ENCODE measurements at places on chromosomes 1 and 21.

- no peak for DNase-seq
Observed at GRCh38 chr1:8379513-8380186, 61.7 kb downstream of the SLC45A1 start.

- peak; percentile 89 for DNase-seq
Observed at GRCh38 chr1:2415801-2416208, 3.4 kb upstream of the PEX10 start.

DNA sequence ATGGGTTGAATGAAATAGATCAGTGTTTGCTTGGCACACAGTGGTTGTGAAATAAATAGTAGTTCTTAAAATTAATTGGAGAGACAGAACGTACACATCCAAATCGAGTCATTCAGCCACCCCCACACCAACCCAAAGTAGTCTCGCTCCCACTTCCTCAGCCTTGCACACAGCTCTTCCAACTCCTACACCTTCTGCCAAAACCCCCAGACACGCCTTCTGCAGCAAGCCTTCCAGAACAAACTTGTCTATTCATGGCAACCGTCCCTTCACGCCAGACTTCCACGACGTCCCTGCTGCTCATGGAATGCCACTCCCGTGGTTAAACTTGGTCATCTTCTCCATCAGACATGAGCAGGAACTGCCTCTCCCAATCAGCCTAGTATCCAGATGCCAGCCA is 37.5 kb upstream of the RD3 start:
- DNase-seq, result no peak

GRCh38 chr1:30035522-30036228 is 687.7 kb downstream of the MATN1 start:
- no peak for DNase-seq

DNA sequence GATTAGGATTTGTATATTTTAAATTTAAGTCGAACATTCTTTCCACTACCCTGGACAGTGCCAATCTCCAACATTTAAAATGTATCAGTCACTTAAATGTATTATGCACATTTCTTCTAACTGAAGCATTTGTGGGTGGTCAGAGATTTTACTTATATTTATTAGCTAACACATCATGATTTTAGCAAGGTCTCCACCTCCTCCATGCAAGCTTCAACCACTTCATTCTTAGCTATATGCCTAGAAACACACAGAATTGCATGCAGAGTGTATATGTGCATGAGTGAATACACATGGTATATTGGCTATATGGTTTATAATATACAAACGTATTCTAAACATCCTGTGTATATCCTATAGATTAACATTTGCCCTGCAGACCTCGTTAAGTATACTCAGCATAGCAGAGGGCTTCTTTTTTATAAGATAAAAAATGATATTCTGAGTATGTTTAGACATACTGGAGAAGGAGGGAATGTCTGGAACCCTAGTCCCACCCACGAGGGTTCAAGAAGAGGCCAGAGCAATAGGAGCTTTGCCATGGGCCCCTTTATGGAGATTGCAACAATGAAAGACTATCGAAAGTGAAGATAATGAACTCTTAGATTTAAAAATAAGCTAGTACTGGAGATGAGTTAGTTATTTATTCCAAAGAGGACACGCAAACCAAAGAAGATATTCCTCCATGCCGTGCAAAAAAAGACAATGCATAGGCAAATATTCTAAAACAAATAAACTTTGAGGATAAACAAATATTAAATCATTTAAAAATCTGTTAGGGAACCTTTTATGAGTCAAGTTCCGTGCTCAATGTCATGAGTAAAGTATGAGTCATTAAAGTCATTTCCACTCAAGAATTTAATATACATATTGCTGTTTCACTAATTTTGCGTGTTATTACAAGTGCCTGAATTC is 480.4 kb downstream of the SIPA1L2 start:
- DNase-seq, result no peak

DNA sequence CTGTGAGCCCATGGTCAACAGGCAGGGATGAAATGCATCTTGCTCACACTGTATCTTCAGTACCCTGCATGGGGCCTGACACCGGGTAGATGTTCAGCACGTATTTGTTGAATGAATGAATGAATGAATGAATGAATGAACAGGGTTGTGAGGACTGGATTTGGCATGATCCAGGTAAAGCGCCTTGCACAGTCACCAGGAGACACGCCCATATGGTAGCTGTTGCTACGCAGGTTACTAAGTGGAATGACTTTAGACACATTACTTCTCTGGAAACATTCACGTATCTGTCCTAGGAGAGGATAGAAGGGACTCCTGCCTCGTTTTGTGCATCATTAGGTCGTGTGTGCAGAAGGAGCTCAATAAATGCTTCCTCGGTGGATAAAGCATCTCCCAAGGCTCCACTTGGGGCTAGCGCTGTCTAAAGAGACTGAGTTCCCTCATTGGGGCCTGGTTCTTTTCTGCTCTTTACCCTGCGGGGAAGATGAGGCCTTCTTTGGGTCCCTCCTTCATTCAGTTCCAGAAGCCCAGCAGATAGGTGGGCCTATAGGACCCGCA is 54.2 kb downstream of the NDUFS5 start:
- DNase-seq, result peak; percentile 8

DNA sequence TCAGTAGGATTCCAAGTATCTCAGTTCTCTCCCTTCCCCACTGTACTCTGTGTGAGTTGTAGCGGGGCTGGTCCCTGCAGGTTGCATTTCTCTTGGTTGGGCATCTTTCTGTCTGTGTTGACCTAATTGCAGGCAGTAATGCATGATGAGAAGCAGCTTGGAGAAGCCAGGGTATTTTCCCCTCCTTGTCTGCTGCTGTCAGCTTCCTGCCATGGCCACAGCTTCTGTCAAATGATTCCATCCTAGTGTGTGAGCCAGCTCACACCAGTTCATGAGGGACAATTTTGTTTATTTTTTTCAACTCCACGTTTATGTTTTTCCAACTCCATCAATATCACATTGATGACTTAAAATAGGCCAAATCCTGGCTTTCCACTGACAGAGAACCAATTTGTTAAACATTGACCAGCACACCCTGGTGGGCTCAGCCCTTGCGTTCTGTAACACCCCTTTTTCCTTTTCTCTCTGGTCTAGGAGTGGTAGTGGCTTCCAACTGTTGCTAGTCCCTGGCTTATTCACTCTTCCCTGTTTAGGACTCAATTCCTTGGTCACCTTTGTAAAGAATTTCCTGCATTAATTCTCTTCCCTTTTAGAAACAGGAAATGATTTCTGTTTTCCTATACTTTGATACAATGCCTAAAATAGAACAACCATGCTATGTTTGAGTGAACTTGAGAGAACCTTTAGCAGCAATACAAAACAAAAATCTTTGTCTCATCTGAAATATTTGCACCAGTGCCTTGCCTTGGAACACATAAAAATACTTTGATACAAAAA is 44.9 kb upstream of the APOBEC4 start:
- no peak for DNase-seq

DNA sequence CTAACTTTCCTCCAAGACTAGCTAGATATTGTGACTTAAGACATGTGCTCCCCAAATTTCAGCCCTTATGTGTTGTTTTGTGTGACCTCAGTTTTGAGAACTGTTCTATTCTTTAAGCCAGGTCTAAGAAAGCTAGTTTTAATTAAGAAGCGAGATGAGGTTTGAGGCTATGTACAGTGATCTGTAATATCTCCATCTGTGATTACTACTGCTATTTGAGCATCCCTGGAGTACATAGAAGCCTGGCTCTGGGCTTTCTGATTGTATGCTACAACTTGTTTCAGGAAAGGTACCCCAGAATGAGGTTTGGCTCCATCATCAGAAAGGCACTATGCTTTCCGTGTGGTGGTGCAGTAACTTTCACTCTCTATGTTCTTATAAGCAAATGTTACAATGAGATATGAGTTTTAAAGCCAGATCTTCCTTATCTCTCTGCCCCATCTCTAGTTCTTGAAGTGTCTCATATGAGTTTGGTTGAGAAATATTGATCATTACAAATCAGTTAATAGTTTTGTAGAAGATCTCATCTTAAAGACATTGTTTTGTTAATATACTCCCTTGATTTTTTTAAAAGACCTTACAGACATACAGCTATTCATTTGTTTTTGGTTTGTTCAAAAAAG is 605 bp downstream of the RGS4 start:
- no peak for DNase-seq

- DNase-seq, result peak; percentile 6
Observed at GRCh38 chr1:202288177-202288576, 53.6 kb downstream of the UBE2T start.

- DNase-seq, result peak; percentile 77
Observed at GRCh38 chr1:161198194-161198896, 509 bp downstream of the ADAMTS4 start.

DNA sequence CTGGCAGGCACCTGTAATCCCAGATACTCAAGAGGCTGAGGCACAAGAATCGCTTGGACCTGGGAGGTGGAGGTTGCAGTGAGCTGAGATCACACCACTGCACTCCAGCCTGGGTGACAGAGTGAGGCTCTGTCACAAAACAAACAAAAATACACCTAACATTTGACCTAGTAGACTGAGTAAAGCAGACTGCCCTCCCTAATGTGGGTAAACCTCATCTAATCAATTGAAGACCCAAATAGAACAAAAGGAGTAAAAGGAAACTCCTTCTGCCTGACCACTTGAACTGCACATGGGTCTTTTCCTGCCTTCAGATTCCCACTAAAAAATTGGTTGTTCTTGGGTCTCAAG is 19.0 kb upstream of the RBM15 start:
- DNase-seq, result no peak

DNA sequence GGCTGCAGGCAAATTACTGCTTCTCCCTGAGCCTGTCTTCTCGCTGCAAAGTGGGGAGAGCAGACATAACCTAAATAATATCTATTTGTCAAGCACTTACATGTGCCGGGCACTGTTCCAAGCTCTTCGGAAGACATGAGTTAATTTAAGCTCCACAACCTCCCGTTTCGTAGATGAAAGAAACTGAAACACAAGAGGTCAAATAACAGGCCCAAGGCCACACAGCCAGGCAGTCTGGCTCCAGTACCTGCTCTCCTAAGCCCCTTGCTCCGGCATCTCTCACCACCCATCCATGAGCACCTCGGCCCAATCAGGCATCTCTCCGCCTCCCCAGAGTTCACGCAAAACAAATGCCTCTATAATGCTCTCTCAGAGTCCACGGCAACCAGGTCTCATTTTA is 65.4 kb downstream of the TAS1R2 start:
- no peak for DNase-seq

GRCh38 chr1:113628997-113629396 is 130.3 kb downstream of the PHTF1 start:
- DNase-seq, result no peak

DNA sequence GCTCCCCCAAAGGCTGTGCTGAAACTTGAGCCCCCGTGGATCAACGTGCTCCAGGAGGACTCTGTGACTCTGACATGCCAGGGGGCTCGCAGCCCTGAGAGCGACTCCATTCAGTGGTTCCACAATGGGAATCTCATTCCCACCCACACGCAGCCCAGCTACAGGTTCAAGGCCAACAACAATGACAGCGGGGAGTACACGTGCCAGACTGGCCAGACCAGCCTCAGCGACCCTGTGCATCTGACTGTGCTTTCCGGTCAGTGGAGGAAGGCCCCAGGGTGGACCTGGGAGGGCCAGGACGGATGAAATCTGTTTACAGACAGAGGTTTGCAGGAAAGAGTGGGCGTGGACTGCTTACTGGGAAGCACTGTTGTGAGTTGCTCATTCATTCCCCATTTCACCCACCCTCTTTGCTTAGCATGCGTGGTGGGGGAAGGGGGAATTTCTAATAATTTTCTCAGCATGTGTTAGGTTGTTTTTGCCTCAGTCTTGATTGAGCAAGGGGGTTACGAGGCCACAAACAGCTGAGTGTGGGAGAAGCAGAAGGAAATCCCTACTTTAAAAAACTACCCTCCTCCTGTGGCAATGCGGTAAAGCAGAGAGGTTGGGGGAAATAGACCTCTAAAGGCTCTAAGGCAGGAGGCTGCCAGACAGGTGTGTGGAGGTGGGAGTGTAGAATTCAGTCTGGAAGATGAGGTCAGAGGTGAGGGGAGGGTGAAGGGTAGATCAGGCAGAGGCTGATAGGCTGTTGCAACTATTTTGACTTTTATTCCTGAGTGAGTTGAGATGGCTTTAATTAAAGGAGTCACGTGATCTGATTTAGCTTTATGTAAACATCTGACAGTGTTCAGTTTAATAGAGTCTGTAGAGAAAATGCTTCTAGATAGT is 1.3 kb downstream of the FCGR2A start:
- DNase-seq, result peak; percentile 90

- no peak for DNase-seq
Observed at GRCh38 chr1:204426035-204426436, 14.4 kb upstream of the PPP1R15B start.

- no peak for DNase-seq
Observed at GRCh38 chr1:36792292-36792691, 242.0 kb downstream of the GRIK3 start.

DNA sequence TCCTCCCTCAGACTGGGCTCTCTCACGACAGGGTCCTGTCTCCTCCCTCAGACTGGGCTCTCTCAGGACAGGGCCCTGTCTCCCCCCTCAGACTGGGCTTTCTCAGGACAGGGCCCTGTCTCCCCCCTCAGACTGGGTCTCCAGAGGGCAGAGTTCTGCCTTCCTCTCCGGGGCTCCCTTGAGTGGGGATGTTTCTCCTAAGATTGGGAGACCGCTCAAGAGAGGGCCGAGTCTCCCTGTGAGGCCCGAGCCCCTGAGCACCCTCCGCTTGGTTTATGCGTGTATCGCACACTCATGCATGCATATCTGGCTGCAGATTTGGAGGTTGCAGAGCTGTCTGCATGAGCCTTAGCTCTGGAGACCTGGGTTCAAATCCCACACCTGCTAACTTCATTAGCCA is 39.3 kb upstream of the CSF3R start:
- DNase-seq, result no peak

DNA sequence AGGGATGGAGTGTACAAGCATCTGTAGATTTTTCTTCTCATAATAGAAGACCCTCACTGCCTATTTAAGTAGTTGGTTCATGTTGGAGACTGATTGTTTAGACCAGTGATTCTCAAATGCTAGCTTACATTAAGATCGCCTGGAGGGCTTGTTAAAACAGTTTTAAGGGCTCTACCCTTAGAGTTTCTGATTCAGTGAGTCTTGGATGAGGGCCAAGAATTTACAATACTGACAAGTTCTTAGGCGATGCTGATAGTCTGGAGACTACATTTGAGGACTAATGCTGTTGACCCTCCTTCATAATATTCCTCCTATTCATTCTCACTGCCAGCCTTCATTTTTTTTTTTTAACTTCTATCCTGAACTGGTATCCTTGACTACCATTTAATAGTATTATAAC is 15.2 kb upstream of the AGO3 start:
- no peak for DNase-seq

- no peak for DNase-seq
Observed at GRCh38 chr1:156795787-156796186, 20.9 kb downstream of the SH2D2A start.

- DNase-seq, result no peak
Observed at GRCh38 chr1:17207966-17208418, 3.1 kb downstream of the PADI1 start.

DNA sequence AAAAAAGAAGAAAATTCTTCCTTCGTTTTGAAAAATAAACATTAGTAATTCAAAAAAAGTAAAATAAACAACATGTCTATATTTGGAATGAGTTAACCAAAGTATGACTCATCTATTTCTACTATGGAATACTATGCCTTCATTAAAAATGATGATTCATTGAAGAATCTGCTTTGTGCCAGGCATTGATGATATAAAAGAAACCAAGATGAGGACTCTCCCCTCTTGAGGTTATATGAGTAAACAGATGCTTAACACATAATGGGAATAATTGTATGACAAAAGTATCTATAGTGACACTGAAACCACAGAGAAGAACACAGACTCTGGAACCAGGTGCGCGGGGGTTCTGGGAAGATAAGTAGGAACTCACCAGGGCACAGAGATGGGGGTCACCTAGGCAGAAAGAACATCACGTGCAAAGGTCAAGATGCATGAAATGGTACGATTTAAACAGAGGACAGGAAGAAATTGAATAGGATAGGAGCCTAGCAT is 18.8 kb downstream of the ELF3 start:
- no peak for DNase-seq

All from spleen (tissue), 13 donors.